GM12864 (cell line): ENCODE measurements at places on chromosomes 3 and 15.

DNA sequence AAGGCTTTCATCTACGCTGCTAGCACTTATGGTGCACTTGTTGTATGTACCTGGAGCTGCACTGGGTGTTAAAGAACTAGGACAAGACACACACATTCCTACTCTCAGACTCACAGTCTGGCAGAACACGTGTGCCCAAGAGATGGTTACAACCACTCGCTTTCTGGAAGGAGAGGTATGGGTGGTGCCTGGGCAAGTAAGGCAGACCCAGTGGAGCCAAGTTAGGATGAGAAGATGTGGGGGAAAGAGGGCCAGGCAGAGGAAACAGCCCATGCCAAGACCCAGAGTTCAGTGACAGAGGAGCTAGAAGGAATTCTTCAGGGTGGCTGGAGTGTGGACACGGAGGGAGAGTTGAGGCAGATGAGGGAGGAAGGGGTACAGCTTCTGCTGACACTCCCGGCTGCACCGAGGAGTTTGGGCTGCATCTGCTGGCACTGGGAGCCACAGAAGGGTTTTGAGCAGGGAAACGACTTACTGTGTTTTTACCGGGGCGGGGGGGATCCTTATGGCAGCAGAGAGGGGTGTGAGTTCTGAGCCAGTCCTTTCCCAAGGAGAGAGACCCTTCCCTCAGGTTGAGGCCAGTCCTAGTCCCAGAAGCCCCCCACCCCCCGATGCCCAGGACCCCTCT is 59.0 kb downstream of the GRIP2 start:
- DNase-seq, result no peak

- no peak for DNase-seq
Observed at GRCh38 chr3:163474766-163475165, 1603.5 kb downstream of the SI start.

GRCh38 chr3:71372241-71372768 is 211.2 kb downstream of the FOXP1 start:
- no peak for DNase-seq

GRCh38 chr15:99454941-99455788 is 110.6 kb upstream of the MEF2A start:
- no peak for DNase-seq

DNA sequence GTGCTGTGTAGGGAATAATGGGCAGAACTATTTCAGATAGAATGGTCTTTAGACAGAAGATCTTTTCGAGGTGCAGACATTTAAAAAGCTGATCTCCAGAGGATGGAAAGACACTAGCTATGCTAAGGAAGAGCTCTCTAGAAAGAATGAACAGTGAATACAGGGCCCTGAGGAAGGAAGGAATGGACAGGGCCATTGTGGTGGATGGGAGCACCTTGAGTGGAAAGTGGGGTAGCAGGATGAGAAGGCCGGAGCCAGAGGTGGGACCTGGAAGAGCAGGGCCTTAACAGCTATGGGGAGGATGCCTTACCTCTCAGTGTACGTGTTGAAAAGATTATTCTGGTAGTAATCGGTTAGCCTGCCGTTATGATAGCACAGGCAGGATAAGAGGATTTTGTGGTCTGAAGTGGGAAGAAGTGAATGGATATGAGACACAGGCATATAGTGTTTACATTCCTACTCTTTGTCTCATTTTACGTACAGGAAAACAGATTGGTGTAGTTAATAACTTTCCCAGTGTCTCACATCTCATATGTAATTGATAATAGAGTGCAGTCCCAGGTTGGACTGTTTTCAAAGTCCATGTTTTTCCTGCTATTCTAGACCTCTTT is 172.4 kb downstream of the KLHL25 start:
- no peak for DNase-seq

GRCh38 chr15:81400640-81401236 is 26.7 kb upstream of the TMC3 start:
- peak; percentile 15 for DNase-seq

DNA sequence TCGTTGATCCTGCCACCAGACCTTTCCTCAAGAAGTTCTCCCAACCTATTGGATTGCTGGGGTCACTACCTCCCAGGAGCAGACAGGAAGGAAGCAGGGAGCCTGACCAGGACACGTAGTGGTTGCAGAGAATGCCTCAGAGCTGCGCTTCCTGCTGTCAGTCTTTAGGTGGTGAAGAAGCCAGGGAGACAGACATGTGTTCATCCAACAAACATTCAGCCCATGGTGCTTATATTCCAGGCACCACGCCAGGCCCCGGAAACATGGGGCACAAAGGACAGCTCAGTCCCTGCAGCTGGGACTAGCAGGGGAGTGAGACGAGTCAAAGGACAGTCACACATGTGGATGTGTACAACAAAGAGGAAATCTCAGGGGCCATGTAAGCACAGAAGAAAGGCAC is 26.0 kb upstream of the CORO2B start:
- DNase-seq, result no peak

- DNase-seq, result no peak
Observed at GRCh38 chr3:109702252-109702651, 364.9 kb upstream of the DPPA4 start.

DNA sequence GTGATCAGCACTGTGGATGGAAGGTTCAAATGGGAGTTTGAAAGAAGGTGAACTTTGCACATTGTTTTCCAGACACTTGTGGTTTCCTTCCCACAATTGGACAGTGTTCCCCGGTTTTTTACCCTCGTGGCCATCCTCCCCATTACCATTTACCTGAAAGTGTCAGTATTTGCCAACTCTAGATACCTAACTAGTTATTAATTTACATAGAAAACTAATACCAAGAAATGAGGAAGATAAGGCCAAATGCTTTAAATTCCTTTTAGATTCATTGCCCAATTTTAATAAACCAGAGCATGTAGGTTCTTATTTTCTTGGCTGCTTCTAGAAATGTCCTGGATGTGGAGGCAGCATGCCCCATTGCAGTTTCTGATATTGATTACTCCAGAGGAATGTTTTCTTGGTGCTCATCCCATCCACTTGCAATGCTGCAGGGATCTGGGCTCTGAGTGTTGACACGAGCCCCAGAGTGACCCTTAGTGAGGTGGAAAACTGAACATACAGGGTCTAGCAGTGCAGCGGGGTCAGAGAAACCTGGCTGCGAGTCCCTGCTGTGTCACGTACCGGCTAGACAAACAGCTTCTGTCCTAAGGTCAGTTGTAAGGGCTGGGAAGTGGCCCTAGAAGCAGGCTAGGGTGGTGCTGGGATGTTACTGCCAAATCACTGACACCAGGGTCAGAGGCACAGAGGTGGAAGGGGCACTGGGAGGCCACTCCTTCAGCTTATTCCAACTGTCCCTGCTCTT is 23.5 kb downstream of the LSM3 start:
- no peak for DNase-seq

- no peak for DNase-seq
Observed at GRCh38 chr3:86257955-86258641, 732.9 kb downstream of the VGLL3 start.

DNA sequence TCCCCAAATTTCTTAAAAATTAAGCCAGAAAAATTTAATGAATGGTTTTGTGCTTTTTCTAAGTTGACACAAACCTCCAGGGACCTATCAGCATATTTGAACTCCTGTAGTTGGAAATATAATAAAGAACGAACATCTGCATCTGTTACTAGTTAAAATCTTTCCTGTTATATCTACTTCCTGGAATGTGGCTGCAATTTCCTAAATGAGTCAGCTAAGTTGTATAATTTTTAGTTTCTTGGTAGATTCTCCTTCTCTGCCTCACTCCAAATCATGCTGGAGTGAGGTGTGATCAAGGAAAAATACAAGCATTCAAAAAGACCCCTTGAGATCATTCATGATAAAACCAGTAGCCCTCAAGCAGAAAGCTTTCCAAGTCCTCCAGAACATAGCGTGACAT is 106.2 kb upstream of the MCTP2 start:
- DNase-seq, result no peak

GRCh38 chr15:96838081-96838480 is 507.6 kb downstream of the NR2F2 start:
- DNase-seq, result no peak

GRCh38 chr3:1752205-1752604 is 346.5 kb upstream of the CNTN4 start:
- DNase-seq, result no peak

GRCh38 chr15:101138086-101138660 is 113.7 kb downstream of the CHSY1 start:
- no peak for DNase-seq

GRCh38 chr3:78832785-78833204 is 935.0 kb downstream of the ROBO1 start:
- no peak for DNase-seq

- no peak for DNase-seq
Observed at GRCh38 chr15:84037301-84037700, 198.3 kb upstream of the GOLGA6L4 start.

DNA sequence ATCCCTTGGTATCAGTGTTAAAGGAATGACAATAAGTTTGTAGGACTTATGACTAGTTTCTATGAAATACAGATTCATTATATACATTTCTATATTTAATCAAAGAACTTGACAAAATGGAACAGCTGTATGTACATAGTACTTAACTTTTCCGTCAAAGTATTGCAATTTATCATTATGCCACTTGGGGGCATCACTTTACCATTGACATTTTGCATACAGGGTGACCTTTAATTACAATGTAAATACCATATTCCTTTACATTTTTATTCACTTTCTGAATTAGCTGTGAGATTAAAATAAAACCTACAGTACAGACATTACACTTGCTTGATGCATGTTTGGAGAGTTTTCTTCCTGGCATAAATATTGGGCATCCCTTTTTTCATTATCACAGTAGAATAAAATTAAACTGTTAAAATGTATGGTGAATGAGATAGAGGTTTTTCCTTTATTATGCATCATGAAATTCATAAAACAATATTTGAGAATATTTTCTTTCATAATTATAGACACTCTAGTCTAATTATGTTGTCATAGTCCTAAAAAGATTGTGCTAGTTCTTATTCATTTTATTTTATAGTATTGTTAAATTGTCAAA is 6.9 kb downstream of the NEK11 start:
- peak; percentile 13 for DNase-seq

- DNase-seq, result no peak
Observed at GRCh38 chr3:60192297-60193114, 1058.7 kb downstream of the FHIT start.

- no peak for DNase-seq
Observed at GRCh38 chr15:76024021-76024768, 12.0 kb upstream of the NRG4 start.

DNA sequence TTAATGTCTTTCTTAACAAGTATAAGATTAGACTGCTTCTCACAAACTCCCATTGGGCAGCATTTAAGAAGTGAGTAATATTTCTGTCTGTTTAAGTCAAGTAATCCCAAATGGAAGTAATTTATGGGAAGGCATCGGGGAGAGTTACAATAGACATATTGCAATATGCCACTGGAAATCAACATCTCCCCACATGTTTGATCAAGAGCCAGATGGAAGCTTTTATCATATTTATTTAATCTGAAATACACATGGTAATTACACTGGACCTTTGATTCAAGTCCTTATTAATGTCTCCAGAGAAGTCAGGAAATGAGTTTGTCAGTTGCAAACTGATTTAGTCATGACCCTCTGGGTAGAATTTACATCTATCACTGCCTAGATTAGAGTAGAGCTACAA is 943.8 kb downstream of the VGLL3 start:
- DNase-seq, result no peak

DNA sequence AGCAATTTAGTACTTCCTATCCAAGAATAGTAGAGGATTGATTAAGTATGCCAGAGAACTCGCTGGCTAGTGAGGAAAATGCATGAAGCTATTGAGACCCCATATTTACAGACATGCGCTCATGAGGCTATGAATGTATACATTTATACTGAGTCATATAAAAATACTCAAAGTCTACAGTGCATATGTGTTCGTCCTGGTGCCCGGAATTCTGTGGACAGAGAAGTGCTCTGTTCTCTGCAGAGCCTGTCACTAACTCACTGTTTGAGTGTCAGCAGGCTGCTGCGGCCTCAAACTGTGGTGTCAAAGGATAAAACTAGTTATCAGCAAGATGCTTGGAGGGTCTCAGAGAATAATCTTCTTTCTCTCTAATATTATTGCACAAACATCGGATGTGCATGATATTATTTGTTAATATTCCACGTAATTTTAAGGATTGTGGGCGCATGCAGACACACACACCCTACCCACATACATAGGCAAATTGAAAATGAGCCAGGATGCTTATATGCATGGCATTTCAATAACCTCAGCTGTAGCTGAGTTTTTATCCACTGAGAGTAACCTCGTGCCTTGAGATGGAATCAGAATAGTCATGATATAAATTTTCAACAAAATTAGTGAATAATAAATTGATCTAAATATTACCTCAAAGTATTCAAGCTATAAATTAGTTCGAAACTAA is 50.0 kb upstream of the TSC22D2 start:
- DNase-seq, result no peak

GRCh38 chr3:45830121-45830520 is 11.8 kb downstream of the LZTFL1 start:
- no peak for DNase-seq

DNA sequence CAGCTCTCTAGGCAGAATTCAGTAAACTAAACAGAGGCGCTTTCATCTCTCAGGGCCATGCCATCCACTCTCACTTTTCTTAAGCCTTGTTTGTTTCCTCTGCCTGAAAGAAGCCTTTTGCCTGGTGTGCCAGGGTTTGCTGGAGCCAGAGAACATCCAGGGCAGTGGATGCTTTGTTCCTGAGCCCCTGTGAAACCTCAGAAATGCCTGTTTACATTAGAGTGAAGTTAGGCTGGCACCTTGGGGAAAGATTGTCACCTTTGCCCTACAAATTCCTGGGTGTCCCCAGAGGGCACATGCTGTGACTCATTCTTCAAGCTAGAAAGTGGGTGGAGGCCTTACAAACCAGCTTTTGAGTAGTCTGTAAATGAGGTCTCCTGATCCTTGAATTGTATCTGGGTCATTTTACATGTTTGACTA is 10.7 kb upstream of the TRAK1 start:
- no peak for DNase-seq

- DNase-seq, result no peak
Observed at GRCh38 chr3:57112206-57112605, 51.7 kb downstream of the SPATA12 start.

GRCh38 chr3:113213896-113214587 is 2.7 kb downstream of the BOC start:
- DNase-seq, result no peak

DNA sequence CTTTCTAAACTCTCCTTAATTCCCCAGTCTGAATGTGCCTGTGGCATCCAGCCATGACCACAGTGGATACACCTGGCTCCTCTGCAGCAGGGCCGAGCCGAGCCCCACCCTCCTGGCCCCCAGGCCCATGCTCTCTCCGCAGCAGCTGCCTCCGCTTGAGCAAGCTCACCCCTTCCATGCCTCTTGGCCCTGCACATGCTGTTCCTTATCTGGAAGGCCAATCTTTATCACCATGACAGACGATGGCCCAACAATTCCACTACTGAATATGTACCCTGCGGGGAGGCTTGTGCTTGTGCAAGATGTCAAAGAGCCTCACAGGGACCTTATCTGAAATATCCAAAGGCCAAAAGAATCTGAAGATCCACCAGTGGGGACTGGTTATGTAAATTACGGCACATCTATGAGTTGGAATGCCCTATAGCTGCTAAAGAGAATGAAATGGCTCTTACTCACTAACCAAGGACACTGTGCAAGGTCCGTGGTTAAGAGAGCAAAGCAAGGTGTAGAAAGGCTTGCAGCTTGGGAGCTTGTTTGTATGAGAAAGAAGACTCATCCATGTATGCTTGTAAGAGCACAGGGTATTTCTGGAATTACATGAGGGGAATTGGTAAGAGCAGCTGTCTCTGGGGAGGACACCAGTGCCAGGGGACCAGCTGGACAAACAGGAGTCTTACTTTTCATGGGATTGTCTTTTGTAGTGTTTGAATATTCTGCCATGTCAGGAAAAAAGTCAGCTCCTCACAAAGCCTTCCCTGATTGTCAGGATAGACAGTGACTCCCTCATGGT is 55.2 kb downstream of the WNT7A start:
- no peak for DNase-seq

GRCh38 chr3:105835606-105836005 is 33.2 kb downstream of the CBLB start:
- DNase-seq, result no peak
